GM23248 (cell line): ENCODE measurements at places on chromosomes 12 and 14.
A peak's percentile ranks its signal among the peaks of the same experiment; 100 is the strongest.

- peak; percentile 86 for DNase-seq
Measured at GRCh38 chr14:24058260-24058950, 6.6 kb downstream of the CARMIL3 start.

DNA sequence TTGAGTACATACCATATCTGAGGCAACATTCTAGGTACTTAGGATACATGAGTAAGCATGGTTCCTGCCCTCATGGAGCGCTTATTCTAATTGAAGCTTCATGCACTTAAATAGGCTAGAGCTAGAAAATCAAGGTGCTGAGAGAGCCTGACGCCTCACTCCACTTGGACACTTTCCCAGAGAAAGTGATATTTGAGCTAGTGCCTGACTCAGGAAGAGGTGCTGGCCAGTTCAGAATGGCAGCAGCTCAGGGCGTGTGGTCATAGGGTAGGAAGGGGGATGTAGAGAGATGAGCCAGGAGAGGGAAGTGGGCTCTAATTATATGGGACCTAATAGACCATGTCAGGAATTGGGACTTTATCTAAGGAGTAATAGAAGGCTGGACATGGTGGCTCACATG is 33.3 kb downstream of the TULP3 start:
- DNase-seq = peak; percentile 51

GRCh38 chr14:95326987-95327386 is 7.3 kb upstream of the CLMN start:
- no peak for DNase-seq

DNA sequence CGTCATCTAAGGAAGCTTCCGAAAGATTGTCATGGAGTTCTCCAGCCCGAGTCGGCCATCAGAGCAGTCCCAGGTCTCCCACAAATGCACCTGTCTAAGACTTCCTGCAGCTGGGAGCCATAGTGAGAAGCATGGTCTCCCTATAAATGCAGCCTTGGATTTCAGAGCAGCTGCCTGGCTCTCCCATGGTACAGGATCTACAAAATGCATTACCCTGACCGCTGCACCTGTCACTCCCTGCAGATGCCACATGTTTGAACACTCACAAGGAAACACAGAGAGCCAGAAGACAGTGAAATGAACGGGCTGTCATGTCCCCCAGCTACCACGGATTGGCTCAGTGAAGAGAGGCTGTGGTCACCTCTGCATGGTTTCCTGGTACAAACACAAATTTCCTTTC is 702.7 kb downstream of the MED13L start:
- no peak for DNase-seq

DNA sequence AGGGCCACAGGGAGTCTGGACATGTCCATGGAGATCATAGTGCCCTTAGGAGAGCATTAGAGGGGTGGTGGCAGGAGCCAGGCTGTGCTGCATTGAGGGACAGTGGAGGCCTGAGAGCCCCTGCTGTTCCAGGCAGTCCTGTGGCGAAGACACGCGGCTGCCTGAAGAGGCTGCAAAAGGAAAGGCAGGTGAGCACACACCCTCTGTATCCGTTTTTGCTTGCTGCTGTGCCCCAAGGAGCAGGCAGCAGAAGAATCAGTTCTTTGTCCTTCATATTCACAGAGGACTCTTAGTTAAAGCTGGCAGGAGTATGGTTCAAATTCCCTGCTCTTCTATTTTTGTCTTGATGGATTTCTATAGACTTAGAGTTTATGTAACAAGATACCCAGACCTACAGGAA is 4.5 kb downstream of the SLC35E3 start:
- no peak for DNase-seq

DNA sequence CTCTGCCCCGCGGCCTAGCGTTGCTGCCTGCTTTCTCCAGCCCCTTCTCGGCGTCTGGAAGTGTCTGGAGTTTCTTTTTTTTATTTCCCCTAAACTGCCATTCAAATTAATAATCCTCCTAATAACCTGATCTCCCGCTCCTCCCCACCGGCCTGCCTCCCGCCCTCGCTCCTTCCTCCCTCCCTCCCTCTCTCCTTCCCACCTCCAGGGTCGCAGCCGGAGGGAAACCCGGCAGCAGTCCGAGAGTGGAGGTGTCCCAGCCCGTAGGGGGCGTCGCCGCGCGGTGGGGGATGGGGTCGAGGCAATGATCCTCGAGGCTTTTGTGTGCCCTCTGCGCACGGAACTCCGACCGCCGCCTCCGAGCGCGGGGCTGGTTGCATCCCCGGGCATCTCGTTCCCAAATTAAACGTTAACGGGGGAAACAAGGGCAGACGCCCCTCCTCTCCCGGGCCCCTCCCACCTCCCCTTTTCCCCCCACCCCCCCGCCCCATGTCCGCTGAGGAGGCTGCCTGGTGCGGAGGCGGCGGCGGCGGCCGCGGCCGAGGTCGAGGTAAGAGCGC is 1.0 kb upstream of the SOCS2 start:
- DNase-seq = peak; percentile 80

DNA sequence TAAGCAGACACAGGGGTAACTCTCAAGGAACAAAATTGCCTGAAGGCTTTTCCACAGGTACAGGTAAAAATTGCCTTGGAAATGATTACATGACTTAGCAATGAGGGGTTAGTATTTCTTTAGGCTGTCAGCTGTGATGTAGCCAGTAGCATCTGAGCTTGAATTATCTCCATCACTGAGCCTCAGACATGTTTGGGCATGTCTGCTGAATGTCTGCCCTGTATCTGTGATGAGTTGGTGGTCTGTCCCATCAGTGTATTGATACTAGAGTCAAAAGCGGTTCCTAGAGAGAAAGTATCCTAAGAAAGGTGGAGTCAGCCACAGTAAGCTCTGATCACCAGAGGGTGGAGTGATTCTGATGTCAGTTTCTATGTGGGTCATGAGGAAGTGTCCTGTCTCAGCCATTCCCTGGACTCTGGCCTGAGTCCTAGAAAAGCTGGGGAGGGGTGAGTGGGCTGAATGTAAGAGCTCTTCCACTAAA is 16.3 kb downstream of the AKAP6 start:
- DNase-seq = peak; percentile 35
